ENCODE measurements at places on chromosomes 5 and 9. TPM values are rescaled to one million over a fixed set of nuclear protein-coding genes. Genes with fewer than 3 reads are reported as not detected.

The DOCK8 gene
- total RNA-seq, result 0.36 TPM

The LCN1 gene
- total RNA-seq, result not detected

The BTNL8 gene
- not detected for total RNA-seq

The PCDHB2 gene
- total RNA-seq, result 1.3 TPM

The CLINT1 gene
- 64.4 TPM for total RNA-seq

The OR2V2 gene
- not detected for total RNA-seq

Data from cardiac atrium fibroblast (primary cell).